ENCODE measurements at places on chromosomes 1 and 21.

- DNase-seq = no peak
Measured at GRCh38 chr1:204684206-204684570, 1.4 kb downstream of the LRRN2 start.

DNA sequence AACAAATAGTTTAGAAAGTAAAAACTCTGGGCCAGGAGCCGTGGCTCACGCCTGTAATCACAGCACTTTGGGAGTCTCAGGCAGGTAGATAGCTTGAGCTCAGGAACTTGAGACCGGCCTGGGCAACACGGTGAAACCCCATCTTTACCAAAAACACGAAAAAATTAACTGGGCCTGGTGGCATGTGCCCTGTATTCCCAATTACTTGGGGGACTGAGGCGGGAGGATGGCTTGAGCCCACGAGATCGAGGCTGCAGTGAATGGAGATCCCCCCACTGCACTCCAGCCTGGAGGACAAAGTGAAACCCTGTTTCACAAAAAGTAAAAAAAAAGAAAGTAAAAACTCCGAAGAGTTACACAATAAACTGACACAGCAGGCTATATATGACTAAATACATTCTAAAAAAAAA lies 10.6 kb downstream of the CEP170 start:
- no peak for DNase-seq

- peak; percentile 64 for DNase-seq
Measured at GRCh38 chr1:180863158-180863775, 49.4 kb upstream of the KIAA1614 start.

GRCh38 chr1:61227857-61228550 lies 145.6 kb downstream of the NFIA start:
- no peak for DNase-seq

Measured in LHCN-M2 (cell line).